ENCODE measurements at places on chromosomes 1 and 21.
A peak's percentile ranks its signal among the peaks of the same experiment; 100 is the strongest.

GRCh38 chr1:155320661-155321617 lies at the start of gene RUSC1:
RUSC1 (plus strand) TSS chr1:155320894; CDS start chr1:155321774, 880 bp downstream.
- DNase-seq = peak; percentile 58

- DNase-seq = no peak
These were observed 1.3 kb downstream of the SDCCAG8 start for GRCh38 chr1:243257189-243257588.

DNA sequence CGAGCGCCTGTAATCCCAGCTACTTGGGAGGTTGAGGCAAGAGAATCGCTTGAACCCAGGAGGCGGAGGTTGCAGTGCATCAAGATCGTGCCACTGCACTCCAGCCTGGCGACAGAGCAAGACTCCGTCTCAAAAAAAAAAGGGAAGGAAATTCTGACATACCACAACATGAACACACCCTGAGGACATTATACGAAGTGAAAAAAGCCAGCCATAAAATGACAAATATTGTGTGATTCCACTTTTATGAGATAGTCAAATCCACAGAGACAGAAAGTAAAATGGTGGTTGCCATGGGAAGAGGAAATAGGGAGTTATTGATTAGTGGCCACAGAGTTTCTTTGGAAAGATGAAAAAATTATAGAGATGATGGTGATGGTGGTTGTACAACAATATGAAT lies 41.7 kb downstream of the EVI5 start:
- DNase-seq = no peak

DNA sequence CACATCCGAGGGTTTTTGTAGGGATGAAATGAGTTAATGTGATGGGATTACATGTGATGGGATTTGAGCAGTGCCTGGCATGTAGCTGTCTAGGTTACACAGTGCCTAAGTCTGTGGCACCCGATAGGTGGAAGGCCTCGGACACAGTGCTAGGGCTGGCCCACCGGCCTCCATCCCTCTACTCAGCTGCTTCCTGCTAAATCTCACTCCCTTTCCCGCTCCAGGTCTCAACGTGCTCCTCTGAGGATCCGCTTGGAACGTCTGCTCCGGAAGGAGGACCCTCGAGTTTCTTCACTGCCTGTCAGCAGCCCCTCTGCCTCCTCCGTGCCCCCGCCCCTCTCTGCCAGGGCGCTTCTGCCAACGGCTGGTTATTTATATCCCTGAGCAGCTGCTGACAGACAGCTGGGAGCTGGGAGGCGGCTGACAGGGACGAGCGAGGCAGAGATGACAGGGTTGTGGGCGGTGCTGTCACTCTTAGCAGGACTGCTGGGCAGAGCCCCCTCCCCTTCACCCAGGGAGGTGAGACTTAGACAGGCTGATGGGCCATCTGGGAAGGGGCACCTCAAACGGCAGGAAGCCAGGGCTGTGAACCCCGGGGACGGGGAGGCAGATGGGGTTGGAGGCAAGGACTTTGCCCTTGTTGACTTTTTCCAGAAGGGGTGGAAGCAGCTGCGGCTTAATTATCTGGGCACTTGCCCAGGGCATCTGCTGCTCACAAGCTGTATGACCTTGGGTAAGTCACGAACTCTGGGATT lies 26.6 kb upstream of the LRRN2 start:
- no peak for DNase-seq

DNA sequence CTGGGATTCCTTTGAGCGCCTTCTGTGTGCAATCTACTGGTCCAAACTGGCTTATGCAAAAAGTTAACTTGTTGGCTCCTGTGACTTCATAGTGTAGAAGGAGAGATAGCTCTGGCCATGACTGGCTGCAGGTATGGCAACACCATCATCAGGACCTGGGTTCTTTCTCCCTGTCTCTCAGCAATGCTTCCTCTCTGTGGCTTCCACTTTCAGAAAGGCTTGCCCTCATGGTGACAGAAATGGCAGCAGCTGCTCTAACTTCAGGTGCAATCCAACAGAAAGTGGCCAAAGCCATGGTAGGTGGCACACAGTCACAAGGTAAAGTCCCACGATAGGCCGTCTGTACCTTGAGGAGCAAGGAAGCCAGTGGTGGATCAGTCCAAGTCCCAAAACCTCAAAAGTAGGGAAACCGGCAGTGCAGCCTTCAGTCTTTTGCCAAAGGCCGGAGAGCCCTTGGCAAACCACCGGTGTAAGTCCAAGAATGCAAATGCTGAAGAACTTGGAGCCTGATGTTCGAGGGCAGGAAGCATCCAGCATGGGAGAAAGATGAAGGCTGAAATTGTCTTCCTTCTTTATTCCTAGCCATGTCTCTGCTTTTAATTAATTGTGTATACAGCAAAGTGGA lies 45.0 kb downstream of the ZBTB40 start:
- no peak for DNase-seq
